Stimulated activated CD8-positive, alpha-beta memory T cell treated with anti-CD3 and anti-CD28 coated beads, Interleukin-7, amount 100 ng/mL, for 1 hour (primary cell): ENCODE measurements at places on chromosomes 7 and 10.

DNA sequence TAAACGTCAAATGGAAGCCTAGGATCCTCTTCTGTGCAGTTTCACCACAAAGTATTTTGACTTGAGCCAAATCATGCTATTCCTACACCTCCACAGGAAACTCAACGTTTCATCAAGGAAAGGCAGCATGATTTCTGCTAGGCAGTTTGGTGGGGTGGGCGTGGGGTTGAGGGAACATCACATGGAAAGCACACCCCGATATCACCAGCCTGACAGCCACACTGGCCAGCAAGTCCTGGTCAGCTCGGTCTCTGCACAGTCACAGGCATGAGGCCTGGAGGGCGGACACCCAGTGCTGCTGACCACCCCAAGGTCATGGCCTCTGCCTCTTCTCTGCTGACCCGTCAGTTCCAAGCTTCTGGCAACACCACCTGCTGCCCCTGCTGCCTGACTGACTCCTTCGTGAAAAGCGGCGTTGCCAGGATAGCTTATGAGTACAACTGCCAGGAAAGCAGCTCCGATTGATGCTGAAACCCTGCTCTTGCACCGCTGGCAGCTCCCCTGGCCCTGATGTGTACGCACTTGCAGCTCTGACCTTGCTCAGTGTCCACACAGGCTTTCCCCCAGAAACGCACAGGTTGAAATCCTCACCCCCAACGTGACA lies 171.5 kb downstream of the DIP2C start:
- no peak for DNase-seq

DNA sequence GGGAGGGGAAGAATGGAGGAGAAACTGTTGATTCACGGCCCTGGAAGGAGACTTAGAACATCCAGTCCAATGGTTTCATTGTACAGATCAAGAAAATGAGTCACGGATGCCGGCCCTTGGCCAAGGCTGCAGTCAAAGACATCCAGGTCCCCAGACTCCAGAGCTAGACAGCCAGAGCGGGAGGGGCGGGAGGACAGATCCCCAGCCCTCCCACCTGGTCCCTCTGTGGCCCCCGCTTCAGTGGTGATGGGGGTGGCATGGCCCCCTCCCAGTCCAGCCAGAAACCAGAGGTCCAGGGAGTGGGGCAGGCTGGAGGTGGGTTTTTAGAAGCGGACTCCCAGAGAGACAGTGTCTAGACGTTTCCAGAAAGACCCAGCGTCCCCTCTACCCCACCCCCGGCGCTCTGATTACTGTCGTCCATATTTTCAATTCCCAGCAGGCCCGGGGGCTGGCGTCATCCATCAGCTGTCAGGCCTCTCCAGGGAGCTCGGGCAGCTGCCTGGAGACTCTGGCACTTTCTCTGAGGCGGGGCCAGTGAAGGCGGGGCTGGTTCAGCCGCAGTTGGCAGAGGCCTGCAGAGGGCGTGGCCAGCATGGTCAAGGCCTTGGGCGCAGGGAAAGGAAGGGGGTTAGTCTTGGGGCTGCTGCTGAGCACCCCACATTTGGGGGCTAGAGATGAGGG lies 8.0 kb upstream of the HSPB1 start:
- DNase-seq, result no peak

DNA sequence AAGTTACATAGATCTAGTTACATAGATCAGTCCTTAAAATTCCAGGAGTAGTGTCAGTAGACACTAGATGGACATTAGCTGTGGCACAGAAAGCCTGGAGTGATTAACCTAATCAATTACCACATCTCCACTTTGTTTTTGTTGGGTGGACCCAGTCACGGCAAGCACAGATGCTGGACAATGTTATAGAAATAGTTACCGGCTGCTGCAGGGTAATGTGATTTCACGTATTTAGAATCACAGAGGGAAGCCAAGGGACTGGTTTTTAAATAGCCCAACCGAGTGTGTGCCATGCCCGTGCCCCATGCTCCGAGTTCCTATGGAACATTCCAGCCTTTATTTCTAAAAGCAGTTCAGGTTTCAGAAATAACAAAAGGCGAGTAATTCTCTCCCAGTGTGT lies 2.8 kb downstream of the LGI1 start:
- no peak for DNase-seq

DNA sequence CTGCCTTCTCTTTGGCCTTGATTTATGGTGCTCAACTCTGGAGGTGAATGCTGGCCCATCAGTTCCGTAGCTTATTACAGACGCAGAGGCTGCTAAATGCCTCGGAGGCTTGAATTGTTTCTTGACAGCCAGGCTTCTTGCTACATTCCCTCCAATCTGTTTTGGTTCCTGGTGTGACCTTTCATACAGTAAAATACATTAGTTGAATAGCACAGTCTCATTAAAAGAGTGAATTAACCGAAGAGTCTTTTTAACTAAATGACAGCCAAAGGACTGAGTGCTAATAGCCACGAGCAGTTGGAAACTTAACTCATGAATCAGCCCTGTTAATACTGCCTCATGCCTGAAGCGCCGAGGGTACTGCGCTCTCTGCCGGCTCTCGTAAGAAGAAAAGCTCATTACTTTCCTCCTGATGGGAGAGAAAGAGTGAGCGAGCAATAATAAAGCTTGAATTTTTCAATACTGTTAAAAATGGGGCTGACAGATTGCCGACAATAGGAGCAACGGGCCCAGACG lies 236.4 kb upstream of the GPR26 start:
- no peak for DNase-seq

- DNase-seq, result no peak
These were observed 247.7 kb downstream of the TFEC start for GRCh38 chr7:115782696-115783490.

- no peak for DNase-seq
These were observed 24.3 kb downstream of the NUP42 start for GRCh38 chr7:23205909-23206767.

DNA sequence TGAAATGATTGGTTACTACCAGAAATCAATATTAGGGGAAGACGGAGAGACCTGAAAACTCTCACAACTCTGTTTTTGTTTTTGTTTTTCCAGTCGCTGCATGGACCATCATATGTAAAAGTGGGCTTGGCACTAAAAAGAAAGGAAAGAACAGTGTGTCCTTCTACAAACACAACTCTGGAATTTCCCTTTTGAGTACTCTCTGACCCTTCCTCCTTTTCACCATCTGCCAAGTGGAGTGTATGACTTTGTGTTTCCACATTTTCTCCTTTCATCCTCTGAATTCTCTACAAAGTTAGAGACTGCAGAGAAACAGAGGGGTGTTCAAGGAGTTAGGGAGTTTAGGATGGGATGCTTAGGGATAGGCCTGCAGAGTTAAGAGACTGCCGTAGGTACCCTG lies 92.0 kb downstream of the MDFIC start:
- DNase-seq, result no peak

DNA sequence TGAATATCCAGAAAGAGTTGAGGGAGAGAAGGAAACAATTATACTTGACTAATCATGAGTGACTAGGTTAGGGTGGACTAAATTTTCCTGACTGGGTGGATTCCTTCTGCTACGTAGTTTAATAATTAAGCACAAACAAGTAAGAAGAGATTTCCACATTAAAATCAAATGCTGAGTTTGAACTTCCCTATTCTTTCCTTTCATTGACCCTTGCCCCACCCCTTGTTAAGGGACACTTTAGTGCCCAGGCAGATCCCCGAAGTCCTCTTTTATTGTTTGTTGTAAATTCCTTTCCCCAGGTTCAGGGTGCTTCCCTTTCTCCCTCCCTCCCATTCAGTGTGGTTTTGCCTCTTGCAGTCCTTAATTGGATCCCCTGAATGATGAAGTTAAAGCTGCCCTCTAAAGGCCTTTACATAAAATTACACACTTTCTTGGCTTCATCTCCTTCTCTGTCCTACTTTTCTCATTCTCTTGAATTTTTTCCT lies 8.8 kb upstream of the SPAM1 start:
- no peak for DNase-seq

GRCh38 chr7:100166970-100167911 lies 1.2 kb downstream of the GAL3ST4 start:
- no peak for DNase-seq

- DNase-seq, result no peak
These were observed 81.6 kb downstream of the PRKAG2 start for GRCh38 chr7:151795168-151795811.

GRCh38 chr10:99551616-99552015 lies 18.9 kb downstream of the NKX2-3 start:
- no peak for DNase-seq

- no peak for DNase-seq
These were observed 21.4 kb upstream of the RSBN1L start for GRCh38 chr7:77674878-77675277.

DNA sequence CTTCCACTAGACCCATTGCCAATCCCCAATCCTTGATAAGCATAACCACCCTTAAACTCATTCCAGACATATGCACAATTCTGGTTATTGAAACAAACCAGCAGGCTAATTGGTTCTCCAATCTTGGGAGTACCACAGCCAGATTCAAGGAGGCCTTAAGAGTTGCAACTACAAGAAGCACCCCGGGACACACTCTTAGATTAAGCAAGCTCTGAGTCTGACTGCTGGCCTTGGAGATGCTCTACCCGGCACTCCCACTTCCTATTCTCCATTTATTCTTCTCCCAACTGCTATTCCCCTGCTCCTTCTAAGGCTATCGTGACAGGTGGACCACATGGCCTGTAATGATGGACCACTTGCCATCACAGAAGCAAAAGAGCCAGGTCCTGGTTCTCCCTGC lies 40.3 kb downstream of the CYTH3 start:
- no peak for DNase-seq

DNA sequence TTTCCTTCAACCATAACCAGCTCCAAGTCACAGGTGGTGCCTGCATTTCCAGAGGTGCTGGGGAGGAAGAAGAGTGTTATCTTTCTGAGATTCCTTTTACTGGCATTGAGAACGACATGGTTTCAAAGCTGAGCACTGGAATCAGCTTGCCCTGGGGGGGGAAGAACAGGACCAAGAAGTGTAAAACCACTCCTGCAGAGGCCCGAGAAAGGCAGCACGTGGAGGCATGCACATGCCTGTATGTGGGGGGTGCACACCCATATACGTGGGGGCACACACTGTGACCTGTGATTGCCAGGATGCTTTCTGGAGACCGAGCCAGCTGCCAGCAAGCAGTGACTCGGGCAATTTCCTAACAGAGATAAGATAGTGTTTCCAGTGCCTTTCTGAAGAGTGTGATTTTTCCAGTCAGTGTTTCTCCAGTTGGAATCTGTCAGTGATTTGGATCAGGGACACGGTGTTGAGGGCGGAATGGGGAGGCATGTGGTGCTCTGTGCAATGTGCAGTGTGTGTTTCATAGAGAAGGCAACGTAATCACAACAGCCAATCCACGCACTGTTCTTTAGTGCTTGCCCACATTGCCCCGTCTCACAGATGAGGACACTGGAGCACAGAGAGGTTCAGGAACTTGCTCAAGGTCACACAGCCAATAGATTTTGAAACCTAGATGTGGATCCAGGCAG lies 4.2 kb downstream of the LRRC27 start:
- DNase-seq, result no peak

- no peak for DNase-seq
These were observed 174.6 kb upstream of the ITGB1 start for GRCh38 chr10:33132626-33133025.

DNA sequence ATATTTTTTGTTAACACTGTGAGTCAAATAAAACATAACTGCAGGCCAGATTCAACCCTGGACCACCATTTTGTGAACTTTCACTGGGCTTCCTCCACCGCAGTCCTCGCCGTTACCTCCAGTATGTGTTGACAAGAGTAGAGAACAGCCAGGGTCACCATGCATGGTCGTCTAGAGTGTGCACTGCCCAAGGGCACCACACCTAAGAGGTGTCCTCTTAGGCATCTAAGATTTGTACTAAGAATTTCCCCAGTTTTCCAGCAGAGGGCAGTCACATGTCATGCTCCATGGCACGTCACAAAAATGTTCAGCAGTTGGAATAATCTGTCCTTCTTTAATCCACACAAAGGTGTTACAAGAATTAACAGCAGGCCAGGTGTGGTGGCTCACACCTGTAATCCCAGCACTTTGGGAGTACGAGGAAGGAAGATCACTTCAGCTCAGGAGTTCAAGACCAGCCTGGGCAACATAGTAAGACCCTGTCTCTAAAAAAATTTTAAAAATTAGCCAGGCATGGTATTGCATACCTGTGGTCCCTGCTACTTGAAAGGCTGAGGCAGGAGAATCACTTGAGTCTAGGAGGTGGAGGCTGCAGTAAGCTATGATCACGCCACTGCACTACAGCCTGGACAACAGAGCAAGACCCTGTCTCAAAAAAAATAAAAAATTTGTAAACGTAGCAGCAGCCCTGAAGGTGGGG lies 71.2 kb upstream of the FOXK1 start:
- peak; percentile 7 for DNase-seq

DNA sequence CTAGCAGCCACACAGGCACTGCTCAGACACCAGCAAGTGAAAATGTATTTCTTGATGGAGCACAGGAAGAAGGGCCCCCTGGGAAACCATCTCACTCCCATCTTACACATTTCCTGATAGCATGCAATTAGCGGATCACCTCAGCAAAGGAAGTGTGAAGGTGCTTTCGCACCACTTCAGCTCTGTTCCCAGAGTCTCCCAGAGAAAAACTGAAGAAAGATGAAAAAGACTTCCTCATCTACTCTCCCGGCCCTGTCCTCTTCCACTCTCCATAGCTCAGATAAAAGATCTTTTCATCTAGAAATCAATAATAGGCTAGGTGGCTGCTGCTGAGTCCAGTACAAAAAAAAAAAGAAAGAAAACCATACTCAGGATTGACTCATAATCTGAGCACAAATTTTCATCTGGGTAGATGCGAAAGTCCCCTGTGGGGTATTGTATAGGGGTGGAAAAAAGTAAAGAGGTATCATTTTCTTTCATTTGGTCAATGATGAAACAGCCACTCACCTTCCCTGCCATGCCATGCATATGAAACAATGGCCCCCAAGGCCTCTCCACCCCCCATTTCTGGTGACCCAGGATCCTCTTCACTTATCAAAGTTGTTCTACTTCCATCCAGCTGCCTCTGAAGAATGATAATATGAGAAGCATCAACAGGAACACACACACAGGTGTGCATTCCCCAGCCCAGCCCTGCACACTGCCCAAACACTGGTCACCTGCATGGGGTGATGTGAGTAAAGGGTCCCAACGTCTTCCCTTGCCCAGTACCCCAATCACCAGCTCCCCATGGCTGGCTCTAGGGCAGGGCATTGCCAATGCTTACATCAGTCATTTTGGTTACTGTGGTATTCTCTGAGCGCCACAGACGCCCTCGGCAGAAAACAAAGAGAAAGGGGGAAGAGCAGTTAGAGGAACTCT lies 48.8 kb upstream of the DGKI start:
- no peak for DNase-seq

- DNase-seq, result no peak
These were observed 73.2 kb downstream of the RNF216 start for GRCh38 chr7:5708271-5708670.

DNA sequence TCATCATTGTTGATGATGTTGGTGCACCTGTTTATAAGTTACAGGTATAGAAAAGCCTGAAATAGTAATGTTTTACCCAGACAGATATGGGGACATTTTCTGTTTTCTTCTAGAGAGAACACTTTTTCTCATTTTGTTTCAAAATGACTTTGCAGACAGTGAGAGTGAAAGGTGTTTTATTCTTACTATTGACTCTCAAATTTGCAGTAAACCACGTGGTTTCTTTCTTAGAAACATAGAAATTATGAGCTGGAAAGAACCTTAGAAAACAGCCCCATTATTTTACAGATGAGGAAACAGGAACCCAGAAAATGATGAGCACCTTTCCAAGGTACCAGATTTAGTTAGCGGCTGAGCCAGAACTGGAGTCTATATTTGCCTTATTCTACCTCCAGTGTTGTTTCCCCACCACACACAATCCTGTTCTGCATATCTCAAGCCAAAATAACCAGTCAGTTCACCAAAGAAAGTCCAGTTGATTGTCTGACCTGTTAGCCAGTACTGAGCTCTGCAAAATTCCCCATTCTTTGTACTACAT lies 138.9 kb upstream of the AHR start:
- no peak for DNase-seq
